HuH-7.5 (cell line): ENCODE measurements at places on chromosomes 3 and 15.

GRCh38 chr3:178304758-178305467, 231.3 kb upstream of the KCNMB2 start:
- no peak for DNase-seq

GRCh38 chr3:99418209-99418635, 220.2 kb upstream of the COL8A1 start:
- no peak for DNase-seq

- no peak for DNase-seq
Observed at GRCh38 chr15:70726753-70727152, 36.6 kb downstream of the UACA start.

DNA sequence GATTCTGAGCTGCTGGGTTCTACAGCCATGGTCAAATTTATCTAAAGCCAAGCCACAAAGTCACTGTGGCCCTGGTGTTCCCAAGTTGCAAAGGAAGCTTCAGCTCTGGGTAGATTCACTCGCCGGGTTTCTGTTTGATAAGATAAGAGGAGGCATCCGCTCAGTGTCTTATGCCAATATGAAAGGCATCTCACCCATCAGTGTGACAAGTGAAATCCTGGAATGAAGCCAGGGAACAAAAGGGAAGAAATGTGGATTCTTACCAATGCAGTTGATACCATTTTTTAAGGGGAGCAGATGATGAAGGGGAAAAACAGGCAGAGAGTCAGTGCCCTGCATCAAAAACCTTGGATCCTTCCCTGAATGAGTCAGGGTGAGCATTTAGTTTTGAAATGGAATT, 2.8 kb upstream of the CPNE4 start:
- DNase-seq: no peak

- no peak for DNase-seq
Observed at GRCh38 chr3:177928172-177928873, 607.9 kb upstream of the KCNMB2 start.

DNA sequence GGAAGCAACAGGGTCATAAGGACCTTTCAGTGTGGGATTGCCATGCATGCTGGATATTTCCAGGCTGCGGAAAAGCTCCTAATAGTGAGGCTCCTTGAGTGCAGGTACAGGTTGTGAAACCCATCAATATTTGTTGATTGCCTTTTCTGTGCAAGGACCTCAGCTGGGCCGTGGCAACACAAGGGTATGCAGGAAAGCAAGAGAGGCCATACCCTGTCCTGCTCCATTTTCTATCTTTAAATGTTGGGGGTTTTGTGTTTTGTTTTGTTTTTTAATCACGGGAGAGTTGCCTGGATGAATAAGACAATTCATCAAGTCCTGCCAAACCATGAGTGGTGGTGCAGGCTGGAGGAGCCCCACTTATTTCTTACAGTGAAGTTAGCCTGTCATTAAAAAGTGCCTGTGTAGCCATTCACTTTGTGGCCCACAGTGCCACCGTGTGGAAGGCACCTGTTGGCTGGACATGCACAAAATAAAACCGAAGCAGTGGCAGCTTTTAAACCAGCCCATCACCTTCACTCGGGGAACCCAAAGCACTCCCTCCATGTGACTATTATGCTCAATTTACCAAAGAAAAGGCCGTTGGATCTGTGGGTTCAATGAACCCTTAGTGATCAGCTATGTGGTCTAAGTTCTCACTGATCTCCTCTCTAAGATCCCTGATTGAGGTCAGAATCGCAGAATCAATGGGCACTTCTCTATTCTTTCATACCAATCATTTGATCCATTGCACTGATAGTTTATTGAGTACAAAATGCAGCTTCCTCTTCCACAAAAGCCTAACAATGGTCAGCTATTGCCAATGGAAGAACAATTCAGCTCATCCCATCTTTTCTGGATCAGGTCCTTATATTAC, 42.2 kb downstream of the CLDN18 start:
- no peak for DNase-seq

GRCh38 chr15:39826975-39827374, 44.3 kb upstream of the FSIP1 start:
- no peak for DNase-seq

GRCh38 chr15:89112341-89112971, 24.2 kb downstream of the ABHD2 start:
- no peak for DNase-seq

DNA sequence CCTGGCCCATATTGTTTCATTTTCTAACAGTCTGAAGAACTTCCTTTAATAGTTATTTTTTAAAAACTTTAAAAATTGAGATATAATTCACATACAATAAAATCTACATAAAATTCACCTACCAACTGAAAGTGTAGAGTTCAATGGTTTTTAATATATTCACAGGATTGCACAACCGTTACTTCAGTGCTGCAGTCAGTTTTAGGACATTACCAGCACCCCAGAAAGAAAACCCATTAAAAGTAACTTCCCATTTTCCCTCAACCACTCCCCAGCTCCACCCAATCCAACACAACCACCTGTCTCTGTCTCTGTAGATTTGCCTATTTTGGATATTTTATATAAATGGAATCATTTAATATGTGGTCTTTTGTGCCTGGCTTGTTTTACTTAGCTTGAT, 29.6 kb downstream of the MGA start:
- DNase-seq: no peak

DNA sequence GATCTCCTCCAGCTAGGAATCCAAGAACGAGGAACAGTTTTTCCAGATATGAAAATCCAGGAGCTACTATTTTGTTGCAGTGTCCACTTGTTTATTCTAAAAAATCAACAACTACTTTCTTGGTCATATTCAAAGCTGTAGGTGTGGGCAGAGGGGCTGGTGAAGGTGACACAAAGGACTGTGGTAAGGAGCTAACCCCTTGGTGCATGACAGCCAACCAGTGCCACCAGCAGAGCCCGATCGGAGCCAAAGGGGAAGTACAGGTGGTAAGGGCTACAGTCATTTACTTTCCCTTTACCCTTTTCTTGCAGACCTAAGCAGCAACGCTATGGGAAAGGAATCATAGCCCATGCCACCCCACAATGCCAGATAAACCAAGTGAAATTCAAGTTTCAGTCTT, 30.7 kb downstream of the PLA1A start:
- DNase-seq: no peak

DNA sequence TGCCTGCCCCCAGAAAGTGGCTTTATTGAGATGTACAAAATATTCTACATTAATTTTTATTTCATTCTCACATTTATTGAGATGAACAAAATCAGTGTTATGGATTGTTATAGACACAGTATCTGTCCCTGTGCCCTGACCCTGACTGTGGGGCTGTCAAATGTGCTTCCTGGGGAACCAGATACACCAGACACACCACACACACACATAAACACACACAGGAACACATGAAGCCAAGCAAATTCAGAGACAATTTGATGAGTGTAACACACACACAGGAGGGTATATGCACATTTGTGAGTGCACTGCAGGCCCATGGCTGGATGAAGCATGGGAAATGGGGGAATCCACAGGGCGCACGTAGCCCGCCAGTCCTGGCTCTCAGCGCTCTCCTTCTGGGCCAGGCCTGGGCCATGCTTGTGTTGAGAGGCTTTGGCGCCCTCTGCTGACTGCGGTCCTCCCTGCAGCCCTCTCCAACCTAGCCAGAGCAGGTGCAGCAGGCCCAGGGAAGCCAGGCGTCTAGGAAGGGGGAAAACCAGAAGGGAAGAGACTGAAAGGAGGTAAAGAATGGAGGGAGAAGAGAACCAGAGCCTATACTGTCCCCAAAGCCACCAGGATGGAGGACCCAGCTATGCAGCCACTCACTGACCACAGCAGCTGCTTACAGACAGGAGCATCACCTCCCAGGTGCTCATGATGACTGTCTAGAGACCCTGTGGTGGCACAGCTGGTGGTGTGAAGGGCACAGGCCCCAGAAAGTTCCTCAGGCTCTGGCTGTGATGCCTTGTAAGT, 18.0 kb upstream of the LOXL1 start:
- DNase-seq: peak; percentile 82

DNA sequence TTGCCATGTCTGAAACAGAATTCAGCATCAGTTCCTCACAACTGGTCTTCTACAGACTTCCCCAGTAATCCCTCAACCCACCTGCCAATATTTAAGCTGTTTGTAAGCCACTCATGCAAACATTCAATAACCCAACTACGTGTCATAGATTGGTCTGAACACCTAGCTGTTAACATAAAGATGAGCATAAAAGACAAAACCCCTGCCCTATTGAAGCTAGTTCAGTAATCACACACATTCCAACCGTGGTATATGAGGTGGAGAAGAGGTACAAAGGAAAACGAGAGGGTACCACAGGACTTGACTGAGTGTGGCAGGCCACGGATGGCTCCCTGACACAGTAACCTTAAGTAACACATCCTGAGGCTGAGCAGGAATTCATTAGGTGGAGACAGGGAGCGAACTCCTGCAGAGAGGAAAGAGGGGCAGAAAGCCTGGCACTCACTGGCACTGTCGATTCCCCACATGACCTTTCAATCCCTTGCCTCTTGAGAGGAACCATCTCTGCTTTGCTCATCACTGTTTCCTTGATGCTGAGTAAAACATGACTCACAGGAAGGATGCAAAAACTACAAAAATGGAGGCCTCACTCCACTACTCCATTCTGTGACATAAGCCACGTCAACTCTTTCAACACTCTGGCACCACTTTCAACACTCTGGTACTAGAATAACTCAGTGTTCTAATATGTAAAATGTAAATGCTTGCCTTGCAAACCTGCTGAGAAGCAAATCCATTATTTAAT, 31.3 kb downstream of the RPN1 start:
- no peak for DNase-seq

DNA sequence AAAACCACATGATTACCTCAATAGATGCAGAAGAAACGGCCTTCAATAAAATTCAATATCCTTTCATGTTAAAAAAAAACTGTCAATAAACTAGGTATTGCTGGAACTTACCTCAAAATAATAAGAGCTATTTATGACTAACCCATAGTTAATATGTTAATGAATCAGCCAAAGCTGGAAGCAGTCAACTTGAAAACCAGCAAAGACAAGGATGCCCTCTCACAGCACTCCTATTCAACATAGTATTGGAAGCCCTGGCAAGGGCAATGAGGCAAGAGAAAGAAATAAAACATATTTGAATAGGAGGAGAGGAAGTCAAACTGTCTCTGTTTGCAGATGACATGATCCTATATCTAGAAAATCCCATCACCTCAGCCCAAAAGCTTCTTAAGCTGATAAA, 456.1 kb downstream of the OCA2 start:
- no peak for DNase-seq
